ENCODE measurements at places on chromosomes 7 and 10. TPM values are rescaled to one million over a fixed set of nuclear protein-coding genes. Genes with fewer than 3 reads are reported as not detected.

GRCh38 chr10:88152728-88153133, 289.3 kb downstream of the PTEN start:
- DNase-seq: no peak

- no peak for DNase-seq
These were observed 40.2 kb downstream of the GPR85 start for GRCh38 chr7:113046453-113046852.

CCDC3 gene
- total RNA-seq: 33.3 TPM

- peak; percentile 77 for DNase-seq
These were observed 243.1 kb upstream of the AOAH start for GRCh38 chr7:36967387-36967786.

JAKMIP3 gene
- 4.6 TPM for total RNA-seq

KMT2E gene
- 96.6 TPM for total RNA-seq

GRCh38 chr7:155618708-155619633, 25.5 kb upstream of the RBM33 start:
- DNase-seq: no peak

PRSS37 gene
- total RNA-seq: 38.6 TPM

SLC16A12 gene
- 1.9 TPM for total RNA-seq

GSTO2 gene
- 51.7 TPM for total RNA-seq

RPEL1 gene
- total RNA-seq: not detected

CYP2W1 gene
- 0.71 TPM for total RNA-seq

- no peak for DNase-seq
These were observed 245.0 kb downstream of the HDAC9 start for GRCh38 chr7:18740579-18740988.

DNA sequence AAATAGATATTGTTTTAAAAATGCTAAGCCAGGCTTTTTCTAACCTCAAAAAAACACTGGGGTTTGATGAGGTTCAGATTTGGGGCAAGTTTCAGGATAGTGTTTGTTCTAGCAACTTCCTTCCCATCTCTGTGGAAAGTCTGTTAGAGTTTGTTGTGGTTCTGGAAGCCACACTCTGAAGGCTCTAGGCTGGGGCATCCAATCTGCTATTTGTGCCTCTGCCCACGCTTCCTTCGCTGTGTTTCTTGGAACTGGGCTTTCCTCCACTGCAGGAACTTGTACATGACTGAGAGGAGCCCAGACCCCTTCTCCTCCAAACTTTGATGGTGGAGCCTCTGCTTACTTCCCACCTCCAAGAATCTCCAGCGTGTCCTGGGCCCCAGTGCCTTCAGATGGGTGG, 108.5 kb upstream of the SLC25A13 start:
- no peak for DNase-seq

TUBAL3 gene
- total RNA-seq: 0.93 TPM

DNA sequence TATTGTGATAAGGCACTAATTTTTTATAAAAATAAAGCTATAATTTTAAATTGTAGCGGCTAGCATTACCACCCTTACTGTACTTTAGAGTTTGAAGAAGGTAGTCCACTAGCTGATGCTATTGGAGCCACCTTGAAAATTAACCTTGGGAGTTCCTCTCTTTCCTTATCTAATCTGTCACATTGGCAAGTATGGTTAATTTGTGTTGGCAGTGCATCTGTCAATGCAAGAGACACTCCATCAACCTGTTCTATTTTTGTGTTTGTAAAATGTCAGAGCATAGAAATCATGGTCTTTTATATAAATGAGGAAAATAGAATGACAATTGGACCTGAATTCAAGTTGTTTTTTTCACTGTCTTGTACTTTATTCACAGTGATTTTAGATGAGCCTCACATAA, 20.5 kb downstream of the GLCCI1 start:
- no peak for DNase-seq
